ENCODE measurements at places on chromosomes 12 and 14.

- DNase-seq, result no peak
These were observed 125.1 kb downstream of the CRADD start for GRCh38 chr12:93802293-93802692.

DNA sequence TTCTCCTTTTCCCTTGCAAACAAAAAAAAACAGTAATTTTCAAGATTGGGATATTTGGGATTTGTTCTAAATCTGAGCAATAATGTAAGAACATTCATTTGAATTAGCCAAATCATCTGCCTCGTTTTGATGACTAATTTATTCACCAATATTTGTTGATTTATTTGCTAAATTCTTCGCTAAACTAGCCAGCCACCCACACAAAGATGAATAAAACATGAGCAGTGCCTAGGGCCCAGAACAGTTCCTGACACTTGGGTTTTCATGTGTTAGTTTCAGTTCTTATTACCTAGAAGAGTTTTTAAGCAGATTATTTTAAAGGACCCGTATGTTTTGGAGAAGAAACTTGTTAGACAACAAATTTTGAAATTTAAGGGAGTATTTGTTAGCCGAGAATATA is 1.4 kb downstream of the ETNK1 start:
- no peak for DNase-seq

- DNase-seq, result no peak
These were observed 203.0 kb downstream of the SNAPC1 start for GRCh38 chr14:61965030-61965745.

GRCh38 chr12:128056136-128056801 is 210.7 kb upstream of the TMEM132C start:
- DNase-seq, result no peak

DNA sequence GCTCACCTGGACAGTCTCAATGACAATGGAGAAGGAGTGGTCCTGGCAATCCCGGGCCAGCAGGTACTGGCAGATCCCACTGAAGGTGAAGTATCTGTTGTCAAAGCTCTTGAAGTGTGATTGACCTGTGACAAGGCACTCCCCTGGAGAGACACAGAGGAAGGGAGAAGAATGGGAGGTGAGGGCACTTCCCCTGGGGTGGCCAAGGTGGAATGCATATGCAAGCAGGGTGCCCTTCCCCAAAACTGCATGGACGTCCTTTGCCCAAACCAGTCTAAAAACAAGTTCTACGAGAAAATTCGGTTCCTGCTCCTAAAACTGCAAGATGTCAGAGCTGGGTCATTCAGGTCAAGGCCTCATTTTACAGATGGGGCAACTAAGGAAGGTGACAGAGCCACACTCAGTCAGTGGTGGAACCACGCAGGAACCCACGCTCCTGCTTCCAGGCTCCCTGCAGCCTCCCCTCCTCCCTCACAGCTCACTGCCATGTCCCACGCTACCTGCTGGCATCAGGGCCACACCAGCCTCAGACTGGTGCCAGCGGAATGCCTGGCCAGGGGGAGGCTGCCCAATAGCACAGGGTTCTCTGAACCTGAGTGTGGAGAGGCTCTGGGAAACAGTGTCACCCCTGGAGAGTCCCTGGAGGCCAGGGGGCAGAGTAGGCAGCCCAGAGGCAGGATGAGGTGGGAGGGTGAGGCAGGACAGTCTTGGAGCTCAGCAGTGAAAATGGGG is 59.2 kb downstream of the VWF start:
- no peak for DNase-seq

- DNase-seq, result no peak
These were observed 957.5 kb downstream of the SLC6A15 start for GRCh38 chr12:83954956-83955601.

DNA sequence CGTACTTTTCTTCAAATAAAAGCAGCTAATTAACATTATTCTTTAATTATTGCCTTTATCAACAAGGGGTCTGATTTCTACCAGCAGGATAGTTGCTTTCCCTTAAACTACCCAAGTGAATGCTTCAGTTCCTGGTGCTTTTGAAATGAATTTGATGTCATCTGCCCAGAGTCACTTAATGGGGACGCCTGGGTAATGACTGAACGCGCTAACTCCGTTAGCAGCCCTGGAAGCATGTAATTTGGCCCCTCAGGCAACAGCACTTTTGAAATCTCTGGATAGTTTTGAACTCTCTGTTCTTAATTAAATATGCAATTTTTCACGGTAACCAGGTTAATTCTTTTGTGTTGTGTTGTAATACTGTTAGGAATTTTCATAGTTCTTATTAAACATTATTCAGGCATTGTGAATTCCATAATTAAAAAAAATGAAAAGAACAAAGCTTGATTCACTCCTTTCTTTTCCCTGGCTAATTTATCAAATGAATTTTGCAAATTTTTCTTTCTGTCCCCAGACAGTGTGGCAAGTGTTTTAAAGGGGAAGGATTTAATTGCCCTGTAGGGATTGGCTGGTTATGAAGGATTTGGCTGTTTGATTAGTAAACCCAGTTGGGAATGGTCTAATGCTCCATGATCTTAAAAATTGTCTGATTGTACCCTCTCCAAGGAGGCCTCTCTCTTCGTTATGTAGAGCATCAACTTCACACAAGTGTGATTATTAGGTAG is 137.5 kb upstream of the MYL2 start:
- DNase-seq, result no peak

DNA sequence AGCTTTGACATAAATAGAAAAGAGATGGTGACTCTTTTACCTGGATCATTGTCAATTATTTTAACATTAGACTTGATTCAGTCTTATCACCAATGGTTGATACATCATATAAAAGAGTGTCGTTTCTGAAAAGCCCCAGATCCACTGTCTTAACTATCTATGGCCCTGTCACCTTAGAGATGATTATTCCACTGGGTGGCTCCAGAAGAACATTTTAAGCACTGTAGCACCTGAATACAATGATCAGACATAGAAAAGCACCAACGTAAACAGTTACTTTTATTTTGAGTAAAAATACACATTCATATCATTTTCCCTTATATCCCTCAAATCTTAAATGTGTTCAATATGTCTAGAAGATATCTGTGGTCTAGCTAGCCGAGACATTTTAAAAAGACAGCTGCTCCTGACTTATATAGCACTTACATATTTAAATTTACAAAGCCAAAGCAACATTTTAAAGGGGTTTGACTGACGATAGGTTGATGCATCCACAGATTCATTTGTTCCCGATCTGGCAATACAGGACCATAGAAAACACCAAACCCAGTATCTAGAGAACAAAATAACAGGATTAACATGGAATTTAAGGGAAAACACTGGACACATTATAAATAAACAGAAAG is 32.9 kb downstream of the TSPAN8 start:
- DNase-seq, result no peak

DNA sequence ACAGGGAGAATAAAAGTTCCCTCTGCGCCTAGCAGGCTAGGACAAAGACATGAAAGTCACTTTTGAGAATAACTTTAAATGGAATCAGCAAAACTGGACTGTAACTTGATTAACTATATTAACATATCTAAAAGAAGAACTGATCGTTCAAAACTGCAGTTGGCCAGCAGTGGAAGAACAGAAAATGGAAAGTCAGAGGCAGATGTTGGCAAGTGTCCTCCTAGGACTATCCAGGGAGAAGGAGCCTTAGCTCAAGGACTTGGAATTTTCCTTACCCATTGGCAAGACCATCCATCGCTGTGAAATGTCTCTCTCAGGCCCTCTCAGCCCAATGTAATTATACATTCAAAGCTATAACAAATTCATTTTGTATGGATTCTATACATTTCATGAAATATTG is 419.7 kb downstream of the ATP23 start:
- no peak for DNase-seq

- DNase-seq, result no peak
These were observed 269.0 kb upstream of the GARIN2 start for GRCh38 chr14:66920196-66920595.

GRCh38 chr14:104163541-104163940 is 25.2 kb downstream of the KIF26A start:
- no peak for DNase-seq

GRCh38 chr12:117356048-117356447 is 5.4 kb downstream of the NOS1 start:
- DNase-seq, result no peak

GRCh38 chr12:26247873-26248272 is 52.5 kb downstream of the SSPN start:
- DNase-seq, result no peak

- no peak for DNase-seq
These were observed 154.5 kb downstream of the EGLN3 start for GRCh38 chr14:33796356-33796755.

- DNase-seq, result no peak
These were observed 49.3 kb downstream of the PCNX1 start for GRCh38 chr14:70956511-70956910.

GRCh38 chr14:71168564-71169427 is 261.5 kb downstream of the PCNX1 start:
- DNase-seq, result no peak

DNA sequence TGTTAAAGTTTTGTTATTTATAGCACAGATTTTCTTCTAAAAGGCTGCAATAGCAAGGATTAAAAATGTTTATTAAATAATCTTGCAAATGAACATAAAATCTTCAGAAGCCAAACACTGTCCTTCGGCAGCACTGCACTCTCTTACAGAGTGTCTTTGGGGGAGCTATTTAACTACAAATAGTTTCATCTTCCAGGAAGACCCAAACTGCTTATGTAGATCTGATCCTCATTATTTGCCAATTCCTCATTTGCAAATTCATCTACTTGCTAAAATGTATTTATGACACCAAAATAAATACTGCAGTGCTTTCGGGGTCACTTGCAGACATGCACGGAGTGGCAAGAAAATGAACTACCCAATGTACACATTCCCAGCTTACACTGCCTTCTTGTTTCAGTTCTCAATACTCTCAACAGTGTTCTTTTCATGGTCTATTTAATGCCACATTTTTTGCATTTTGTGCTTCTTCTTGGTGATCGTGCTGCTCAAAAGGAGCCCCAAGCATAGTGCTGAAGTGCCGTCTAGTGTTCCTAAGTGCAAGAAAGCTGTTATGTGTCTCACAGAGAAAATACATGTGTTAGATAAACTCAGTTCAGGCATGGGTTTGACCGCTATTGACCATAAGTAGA is 128.1 kb downstream of the PRKD1 start:
- DNase-seq, result no peak

- no peak for DNase-seq
These were observed 80.2 kb downstream of the TUNAR start for GRCh38 chr14:95956601-95957460.

DNA sequence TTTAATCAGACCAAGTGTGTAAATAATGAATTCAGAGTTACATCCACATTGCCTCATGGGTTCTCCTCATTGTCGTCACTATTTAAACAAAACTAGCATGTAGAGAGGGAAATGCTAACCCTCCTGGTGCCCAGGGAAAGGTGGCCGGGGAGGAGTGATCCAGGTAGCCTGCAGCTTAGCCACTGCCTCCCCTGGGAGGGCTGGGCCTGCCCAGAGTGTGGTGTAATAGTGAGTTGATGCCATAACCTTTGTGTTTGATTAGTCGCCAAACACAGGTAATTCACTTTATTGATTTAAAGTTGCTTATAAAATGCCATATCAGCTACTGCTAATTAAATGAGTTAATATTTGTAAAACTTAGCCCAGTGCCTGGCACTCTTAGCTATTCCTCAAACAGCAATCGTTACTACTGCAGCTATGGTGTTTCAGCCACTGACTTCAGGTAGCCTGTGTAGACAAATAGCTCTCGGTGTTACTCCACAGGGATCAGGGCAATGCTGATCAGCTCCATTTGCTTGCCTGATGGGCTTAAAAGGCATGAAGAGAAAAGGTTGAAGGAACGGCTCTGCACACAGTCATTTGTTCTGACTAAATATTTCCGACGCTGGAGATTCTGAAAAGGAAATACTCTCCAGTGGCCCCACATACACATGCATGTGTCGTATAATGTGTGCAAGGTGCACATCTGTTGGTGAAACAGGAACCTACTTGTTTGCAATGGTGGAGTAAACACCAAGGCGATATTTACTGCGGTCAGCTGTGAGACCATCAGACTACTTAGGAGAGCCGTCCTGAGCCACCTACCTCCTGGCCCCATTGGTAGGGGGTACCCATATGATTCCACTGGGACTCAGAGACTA is 45.7 kb upstream of the PRMT8 start:
- DNase-seq, result no peak

GRCh38 chr12:110581931-110582275 is 1.2 kb downstream of the PPTC7 start:
- DNase-seq, result no peak

All from activated CD4-positive, alpha-beta T cell treated with anti-CD3 and anti-CD28 coated beads, Interleukin-2, amount 50 U/mL, for 1 hour (primary cell).